Pulmonary artery endothelial cell (primary cell): ENCODE measurements at places on chromosomes 13 and 19. TPM values are rescaled to one million over a fixed set of nuclear protein-coding genes. Genes with fewer than 3 reads are reported as not detected.

The CD22 gene
- 0.60 TPM in 1 of 2 replicates, not detected in the other for total RNA-seq

DNA sequence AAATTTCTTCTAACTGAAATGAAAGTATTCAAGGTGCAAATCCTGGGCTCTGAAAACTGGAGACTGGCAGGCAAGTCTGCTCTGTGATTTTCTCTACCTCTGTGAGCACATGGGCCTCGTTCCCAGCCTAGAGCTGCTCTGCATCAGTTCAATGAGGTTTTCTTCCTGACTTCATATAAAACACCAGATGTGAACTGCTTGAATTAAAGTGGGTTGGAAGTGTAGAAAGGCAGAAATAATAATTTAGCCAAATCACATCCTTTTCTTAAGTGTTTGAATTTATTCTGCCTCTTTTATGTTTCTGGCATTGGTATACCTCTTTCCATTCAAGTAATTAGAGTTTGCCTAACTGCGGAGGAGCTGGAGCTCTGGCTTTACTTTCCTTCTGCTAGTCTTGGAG lies 540.8 kb downstream of the OLFM4 start:
- no peak for DNase-seq

The HOMER3 gene
- 172 and 181 TPM in 2 replicates for total RNA-seq

The SOX1 gene
- not detected in 2 replicates for total RNA-seq

DNA sequence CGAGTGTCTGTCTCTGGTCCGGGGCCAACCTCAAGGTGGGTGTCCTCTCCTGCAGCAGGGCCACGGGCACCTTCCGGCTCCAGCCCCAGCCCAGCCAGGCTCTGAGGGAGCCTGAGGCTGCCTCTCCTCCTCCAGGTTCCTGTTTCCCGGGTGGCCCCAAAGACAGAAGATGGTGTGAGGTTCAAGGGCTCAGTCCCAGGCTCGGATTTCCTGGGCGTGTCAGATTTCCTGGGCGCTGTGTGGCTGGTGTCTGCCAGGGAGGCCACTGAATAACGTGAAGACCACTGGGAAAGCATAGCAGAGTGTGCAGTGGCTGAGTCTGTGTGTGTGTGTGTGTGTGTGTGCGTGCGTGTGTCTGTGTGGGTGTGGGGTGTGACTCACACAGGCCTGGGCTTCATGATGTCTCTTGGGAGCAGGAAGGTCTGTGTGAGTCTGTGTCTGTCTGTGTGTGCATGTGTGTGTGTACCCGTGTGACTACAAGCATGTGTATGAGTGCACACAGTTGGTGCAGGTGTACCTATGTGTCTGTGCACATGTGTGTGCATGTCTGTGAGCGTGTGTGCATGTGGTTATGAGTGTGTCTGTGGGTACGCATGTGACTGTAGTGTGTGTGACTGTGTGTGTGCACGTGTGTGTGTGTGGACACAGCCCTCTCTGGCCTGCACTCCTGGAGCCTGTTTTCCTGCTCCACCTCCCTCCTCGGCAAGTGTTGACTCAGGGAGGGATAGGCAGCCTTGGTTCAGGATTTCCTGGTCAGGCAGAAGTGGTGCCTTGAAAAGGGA lies 28.3 kb downstream of the CEBPA start:
- DNase-seq: no peak

DNA sequence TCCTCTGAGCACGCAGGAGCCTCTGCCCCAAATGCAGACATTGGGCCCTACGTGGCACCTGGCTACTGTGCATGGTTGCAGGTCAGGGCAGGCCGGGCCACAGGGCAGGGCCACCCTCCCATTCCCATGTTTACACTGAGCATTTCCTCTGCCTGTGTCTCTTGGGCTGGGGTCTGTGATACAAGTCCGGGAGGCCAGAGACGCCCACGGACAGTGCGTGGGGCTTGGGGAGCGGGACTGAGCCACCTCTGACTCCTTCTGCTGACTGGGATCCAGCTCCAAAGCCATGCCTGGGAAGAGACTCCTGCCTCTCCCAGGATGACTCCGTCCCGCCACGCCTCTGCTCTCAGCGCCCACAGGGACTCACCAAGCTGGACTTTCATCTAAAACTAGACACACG lies 18.8 kb downstream of the GAS6 start:
- no peak for DNase-seq

GRCh38 chr13:107883561-107884175 lies 331.7 kb downstream of the LIG4 start:
- DNase-seq: no peak

DNA sequence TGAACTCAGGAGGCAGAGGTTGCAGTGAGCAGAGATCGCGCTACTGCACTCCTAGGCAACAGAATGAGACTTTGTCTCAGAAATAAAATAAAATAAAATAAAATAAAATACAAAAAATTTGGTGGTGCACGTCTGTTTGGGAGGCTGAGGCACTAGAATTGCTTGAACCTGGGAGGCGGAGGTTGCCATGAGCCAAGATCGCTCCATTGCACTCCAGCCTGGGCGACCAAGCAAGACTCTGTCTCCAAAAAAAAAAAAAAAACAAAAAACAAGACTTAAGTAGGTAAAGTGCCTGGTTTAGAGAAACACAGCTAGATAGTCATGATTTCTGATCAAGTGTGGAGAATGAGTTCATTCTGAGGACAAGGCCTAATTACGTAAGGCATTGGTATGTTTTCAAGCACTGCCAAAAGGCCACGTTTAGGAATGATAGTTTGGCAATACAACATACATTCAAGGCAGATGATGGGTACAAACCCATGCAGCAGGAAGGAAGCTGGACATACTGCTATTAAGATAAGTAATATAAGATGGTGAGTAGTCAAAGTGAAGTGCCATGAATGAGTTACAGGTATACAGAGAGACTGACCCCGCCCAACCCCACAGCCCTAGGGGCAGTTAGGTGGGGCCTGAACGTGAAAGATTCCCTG lies 4.8 kb upstream of the UCHL3 start:
- no peak for DNase-seq

- DNase-seq: no peak
Observed at GRCh38 chr13:41462427-41462826, 5.1 kb downstream of the RGCC start.

DNA sequence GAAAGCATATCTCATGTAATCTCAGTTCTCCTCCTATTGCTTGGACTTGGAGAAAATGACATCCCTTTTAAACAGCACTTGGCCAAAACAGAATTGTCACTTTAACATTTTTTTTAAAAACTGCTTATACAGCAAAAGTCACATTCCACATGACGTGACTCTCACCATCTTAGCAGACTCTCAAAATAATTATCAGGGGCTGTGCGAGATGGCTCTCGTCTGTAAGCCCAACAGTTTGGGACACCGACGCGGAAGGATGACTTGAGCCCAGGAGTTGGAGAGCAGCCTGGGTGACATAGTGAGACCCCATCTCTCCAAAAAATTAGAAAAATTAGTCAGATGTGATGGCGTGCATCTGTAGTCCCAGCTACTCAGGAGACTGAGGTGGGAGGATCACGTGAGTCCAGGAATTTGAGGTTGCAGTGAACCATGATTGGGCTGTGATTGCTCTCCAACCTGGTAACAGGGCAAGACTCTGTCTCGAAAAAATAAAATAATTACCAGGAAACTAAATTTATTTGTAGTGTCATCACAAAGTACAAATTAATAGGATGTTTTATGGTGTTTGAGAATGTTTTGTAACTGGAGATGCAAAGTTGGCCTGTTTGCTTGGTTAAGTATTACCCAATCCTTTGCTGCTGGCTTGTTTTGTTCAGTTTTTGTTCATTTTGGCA lies 8.8 kb downstream of the SAFB start:
- DNase-seq: no peak

DNA sequence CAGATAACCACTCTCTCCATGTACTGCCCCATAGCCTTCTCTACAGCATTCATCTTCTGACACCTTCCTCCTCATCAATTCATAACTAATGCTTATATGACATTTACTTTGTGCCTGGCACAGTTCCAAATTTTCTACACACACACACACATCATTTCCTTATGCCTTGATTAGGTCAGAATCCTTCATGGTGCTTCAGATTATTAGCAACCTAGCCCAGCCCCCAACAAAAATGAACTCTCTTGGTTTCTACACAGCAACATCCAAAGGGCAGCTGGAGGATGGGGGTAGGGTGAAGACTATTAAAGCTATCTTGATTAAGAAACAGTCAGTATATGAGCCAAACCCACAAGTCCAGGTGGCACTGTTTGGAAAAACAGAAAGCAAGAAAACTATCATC lies 3.7 kb downstream of the RUBCNL start:
- DNase-seq: no peak

GRCh38 chr19:14112809-14113385 lies 4.7 kb downstream of the PRKACA start:
- no peak for DNase-seq

DNA sequence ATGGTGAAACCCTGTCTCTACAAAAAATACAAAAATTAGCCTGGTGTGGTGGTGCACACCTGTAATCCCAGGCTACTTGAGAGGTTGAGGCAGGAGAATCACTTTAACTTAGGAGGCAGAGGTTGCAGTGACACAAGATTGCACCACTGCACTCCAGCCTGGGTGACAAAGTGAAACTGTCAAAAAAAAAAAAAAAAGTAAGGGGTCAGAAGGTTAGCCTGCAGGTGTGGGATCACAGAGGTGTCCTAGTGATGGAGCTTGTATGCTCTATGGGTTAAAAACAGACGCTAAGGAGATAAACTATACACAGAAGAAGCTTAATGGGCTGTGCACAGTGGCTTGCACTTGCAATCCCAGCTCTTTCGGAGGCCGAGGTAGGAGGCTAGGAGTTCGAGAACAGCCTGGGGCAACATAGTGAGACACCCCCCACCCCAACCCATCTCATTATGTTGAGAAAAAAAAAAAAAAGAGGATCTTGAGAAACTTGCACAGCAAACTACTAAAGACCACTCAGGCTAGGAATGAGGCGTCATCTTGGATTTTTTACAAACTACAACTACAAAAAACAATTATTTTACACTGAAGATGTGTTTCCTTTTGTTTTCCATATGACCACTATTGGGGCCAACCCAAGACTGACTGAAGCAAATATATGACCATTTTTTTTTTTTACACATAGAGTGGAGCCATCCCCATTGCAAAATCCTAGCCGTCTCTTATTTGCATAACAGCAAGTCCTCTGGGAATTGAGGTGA lies 7.9 kb downstream of the FOSB start:
- no peak for DNase-seq
